ENCODE measurements at places on chromosomes 2 and 18.

GRCh38 chr2:192128655-192129054 is 66.1 kb downstream of the TMEFF2 start:
- DNase-seq, result no peak

GRCh38 chr2:85804583-85804982 is 50.8 kb downstream of the ATOH8 start:
- no peak for DNase-seq

GRCh38 chr2:12259493-12259892 is 457.2 kb upstream of the TRIB2 start:
- no peak for DNase-seq

DNA sequence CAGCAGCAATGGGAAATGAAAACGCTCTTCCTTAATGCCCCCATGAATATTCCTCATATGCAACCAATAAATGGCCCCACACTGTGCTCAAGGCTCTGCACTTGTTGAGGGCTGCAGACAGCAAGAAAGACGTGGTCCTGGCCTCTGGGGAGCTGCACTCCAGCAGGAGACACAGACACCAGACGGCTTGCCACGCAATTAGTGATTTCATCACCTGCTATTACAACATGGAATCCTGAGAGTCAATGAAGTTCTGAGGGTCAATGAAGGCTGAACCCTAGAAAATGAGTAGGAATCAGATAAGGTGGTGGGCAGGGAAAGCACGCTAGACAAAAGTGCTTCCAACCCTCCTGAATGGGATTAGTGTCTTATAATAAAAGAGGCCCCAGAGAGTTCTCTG is 18.9 kb downstream of the CREG2 start:
- DNase-seq, result no peak

DNA sequence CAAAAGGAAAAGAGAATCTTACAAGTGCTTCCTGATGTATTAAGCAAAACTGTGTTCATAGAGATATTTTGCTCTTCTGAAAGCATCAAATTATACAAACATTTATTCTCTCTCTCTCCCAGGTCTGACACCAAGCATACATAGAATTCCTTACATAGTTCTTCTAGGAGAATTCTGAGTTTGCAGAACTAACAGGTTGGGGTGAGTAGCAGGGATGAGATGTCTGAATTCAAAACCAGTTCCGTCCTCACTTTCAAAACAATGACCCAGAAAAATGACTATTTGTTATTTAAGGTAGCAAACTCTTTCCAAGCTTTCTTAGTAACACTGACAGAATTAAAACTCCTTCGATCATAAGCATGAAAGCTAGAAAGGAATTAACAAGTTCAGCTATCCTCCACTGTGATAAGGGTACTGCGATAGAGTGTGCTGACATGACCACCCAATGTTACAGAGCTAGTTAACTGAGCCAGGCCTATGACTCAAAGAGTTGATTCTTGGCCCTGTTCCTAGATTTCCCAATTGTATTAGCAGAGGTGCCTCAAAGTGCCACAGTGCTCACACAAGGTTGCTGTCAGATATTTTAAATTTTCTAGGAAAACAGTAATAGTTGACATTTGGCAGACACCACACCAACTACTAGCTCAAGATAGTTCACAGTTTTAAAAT is 85.8 kb upstream of the SETBP1 start:
- no peak for DNase-seq

DNA sequence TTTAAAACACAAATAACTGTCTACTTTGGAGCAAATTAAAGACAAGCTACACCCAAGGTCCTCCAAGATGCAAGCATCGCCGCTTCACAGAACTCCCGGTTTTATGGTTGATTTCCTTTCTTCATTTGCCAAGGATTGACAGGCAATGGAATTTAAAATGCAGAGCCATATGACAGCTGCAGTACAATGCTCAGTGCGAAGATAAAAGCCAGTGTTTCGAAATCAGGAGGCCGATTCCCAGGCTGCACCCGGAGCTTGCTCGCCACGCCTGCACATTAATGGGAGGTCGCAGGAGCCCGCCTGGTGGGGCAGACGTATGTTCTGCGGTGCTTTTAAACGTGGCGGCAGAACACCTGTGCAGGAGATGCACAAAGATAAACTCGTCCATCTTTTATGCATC is 727.6 kb upstream of the SOX11 start:
- no peak for DNase-seq

DNA sequence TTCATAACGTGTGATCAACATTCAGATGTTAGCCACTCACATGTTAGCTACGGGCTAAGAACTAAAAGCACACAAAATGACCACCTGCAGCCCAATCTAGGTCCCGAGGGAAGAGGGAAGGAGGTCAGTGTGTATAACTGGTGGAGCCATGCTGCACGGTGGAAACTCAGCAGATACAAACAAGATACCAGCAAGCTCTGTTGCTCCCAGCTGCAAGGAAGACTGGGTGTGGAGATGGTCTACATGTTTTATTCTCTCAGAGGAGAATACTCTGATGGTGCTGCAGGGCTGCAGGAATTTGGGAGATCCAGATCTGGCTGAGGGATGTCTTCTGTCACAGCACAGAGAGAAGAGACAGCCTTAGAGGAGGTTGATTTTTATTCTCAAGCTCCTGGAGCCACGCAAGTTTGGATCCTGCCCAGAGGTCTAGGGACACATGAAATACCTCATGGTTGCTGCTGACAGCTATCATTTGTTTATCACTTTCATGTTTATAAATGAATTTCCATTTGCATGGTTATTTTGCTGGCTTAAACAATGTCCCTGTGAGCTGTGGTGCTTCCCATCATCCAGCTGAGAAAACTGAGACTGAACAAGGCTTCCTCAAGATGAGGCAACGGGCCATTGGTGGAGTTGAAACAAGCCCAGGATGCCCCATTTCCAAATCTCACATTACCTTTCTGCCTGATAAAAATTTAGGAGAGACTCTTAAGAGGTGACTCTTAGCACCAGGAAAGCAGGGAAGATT is 30.9 kb downstream of the RNF144A start:
- no peak for DNase-seq
